ENCODE measurements at places on chromosomes 6 and 20.

DNA sequence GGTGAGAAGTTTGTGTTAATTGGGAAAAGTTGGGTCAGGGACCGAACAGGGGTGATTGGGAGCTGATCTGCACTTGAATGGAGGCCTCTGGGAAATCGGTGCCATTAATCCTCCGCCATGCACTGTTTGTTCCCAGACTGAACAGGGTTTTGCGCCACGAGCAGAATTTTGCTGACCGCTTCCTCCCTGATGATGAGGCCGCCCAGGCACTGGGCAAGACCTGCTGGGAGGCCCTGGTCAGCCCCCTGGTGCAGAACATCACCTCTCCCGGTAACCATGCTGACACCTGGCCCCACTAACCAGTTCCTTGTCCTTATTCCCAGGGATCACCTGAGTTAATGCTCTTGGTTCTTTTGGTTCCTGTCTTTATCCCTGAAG, 21.7 kb downstream of the CUL9 start:
- DNase-seq = no peak

GRCh38 chr20:63268256-63268655, 4.4 kb upstream of the ARFGAP1 start:
- no peak for DNase-seq

DNA sequence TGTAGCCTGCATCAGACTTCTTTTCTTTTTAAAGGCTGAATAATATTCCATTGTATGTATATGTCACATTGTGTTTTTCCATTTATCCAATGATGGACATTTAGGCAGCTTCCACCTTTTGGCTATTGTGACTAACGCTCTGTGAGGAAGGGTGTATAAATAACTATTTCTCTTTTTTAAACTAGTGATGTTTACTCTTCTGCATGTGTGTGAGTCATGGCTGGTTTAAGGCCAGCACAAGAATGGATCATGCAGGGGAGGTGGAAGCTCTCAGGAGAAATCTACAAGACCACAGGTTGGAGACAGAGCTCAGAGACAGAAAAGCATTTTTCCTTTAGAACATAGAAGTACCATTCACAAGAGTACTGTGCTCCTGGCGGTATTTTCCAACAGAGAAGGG, 307.2 kb downstream of the SOX4 start:
- no peak for DNase-seq

- no peak for DNase-seq
These were observed 78.1 kb upstream of the FLRT3 start for GRCh38 chr20:14415467-14415866.

GRCh38 chr6:53605543-53606235, 59.9 kb downstream of the KLHL31 start:
- DNase-seq = no peak

- DNase-seq = no peak
These were observed 72.0 kb upstream of the SCGN start for GRCh38 chr6:25579902-25580495.

- DNase-seq = no peak
These were observed 9.2 kb downstream of the PEDS1 start for GRCh38 chr20:50144362-50144761.

DNA sequence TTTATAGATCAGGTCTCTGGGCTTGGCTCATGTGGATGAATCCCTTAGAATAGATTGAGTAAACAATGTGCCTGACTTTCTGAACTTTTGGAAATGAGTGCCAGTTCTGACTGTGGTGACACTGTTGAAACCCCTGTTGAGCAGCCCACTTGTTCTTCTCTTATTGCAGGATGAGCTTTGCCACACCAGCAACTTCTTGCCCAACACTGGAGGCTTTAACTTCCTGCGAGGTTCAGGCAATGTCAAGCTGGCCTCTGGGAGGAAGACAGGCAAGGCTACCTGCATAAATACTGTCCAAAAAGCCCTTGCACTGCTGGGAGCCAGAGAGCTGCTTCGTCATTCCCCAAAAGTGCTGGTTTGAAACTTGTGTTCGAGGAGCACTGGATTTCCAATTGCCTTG, 32.8 kb upstream of the SMIM8 start:
- DNase-seq = no peak

GRCh38 chr6:1796706-1797529, 187.2 kb downstream of the FOXC1 start:
- DNase-seq = no peak

DNA sequence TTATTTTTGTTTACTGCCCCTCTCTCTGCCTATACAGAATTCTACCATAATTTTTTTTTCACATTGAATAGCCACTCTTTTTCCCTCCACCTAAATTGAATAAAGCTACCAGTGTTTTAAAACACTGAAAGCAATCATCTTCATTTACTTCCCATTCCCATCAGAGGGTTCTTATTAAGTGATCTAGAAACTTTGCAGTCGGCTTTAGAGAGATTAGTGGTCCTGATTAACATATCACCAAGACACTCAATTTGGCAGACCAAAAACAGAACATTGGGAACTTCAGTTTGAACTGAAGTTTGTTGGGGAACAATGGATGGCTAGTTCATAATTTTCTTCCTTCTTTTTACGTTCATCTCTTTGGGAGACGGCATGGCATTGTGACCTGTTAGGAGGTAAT, 249.5 kb downstream of the CBLN4 start:
- DNase-seq = no peak

- DNase-seq = no peak
These were observed 1358.6 kb upstream of the GJE1 start for GRCh38 chr6:140774080-140774505.

GRCh38 chr20:15916623-15917022, 656.6 kb downstream of the KIF16B start:
- no peak for DNase-seq
